ENCODE measurements at places on chromosomes 6 and 20.

DNA sequence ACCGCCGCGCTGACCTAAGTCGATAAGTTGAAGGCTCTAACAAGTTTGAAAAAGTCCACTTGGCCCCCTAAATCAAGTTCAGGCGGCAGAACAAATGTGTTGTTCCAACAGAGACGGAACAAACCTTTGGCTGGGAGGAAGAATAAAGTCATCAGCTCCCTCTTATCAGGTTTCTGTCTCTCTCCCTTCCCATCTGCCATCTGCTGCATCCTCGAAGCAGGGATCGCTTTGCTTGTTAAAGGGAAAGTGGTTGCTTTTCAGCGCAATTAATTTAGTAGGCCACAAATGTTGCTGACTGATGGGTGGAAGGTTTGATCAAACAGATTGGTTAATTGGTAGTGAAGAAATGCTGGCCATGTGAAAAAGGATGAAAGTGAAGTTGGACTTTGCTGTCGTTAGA, 64.3 kb downstream of the CDH4 start:
- DNase-seq: no peak

DNA sequence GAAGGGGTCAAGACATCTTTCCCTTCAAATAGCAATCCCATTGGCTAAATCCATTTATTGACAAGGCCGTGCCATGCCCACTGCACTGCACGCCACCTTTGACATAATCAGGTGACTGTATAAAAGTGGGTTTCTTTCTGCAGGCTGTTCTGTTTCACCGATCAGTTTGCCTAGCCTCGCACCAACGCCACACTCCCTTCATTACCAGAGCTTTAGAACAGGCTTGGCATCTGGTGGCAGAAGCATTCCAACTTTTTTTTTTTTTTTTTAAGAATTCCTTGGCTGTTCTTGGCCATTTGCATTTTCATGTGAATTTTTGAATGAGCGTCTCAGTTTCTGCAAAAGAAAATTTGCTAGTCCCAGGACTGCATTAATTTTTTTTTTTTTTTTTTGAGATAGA, 78.1 kb downstream of the PPP1R3G start:
- no peak for DNase-seq

DNA sequence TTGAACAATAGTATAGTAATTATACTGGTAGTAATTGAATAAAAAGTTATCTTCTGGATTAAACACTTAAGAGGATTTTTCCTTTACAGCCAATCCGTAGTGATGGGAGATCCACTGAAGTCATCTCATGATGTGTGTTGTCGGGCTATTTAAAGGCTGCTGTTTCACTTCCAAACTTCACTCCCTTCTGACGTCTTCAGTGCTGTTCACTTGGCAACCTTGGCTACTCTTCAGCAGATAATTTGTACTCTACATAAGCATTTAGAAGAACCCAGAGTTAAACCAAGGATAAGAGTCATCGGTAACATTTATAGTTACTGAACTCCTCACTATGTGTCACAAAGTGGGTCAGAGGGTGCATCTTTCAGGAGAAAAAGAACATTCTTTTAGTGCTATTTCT, 179.1 kb upstream of the EYA4 start:
- peak; percentile 66 for DNase-seq

- DNase-seq: no peak
Observed at GRCh38 chr6:115078555-115078954, 735.7 kb upstream of the HS3ST5 start.

GRCh38 chr20:4832469-4832868, 110.8 kb downstream of the PRND start:
- DNase-seq: no peak

DNA sequence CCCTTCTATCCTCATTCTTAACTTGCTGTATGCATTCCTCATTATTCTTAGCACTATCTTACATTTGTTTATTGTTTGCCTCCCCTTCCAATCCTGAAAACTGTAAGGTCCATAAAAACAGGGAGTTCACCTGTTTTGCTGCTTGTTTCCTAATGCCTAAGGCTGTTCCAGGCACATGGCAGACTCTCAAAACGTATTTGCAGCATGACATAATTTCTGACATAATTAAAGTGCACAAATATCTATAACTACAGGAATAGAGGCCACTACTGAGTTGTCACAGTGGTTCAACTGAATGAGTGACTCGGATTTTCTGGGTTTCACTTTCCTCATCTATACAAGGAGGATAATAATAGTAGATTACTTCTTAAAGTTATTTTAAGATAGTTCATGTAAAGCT, 83.0 kb downstream of the HFE start:
- DNase-seq: no peak

GRCh38 chr6:157233156-157233555, 90.2 kb downstream of the TMEM242 start:
- DNase-seq: no peak

GRCh38 chr6:30769853-30770524, 25.6 kb upstream of the IER3 start:
- DNase-seq: peak; percentile 50

- peak; percentile 18 for DNase-seq
Observed at GRCh38 chr6:2563635-2564034, 187.1 kb downstream of the MYLK4 start.

- DNase-seq: peak; percentile 86
Observed at GRCh38 chr20:50153500-50154377, at the start of gene PEDS1. PEDS1 (minus strand) TSS chr20:50153723; CDS start chr20:50153637, 86 bp downstream.

DNA sequence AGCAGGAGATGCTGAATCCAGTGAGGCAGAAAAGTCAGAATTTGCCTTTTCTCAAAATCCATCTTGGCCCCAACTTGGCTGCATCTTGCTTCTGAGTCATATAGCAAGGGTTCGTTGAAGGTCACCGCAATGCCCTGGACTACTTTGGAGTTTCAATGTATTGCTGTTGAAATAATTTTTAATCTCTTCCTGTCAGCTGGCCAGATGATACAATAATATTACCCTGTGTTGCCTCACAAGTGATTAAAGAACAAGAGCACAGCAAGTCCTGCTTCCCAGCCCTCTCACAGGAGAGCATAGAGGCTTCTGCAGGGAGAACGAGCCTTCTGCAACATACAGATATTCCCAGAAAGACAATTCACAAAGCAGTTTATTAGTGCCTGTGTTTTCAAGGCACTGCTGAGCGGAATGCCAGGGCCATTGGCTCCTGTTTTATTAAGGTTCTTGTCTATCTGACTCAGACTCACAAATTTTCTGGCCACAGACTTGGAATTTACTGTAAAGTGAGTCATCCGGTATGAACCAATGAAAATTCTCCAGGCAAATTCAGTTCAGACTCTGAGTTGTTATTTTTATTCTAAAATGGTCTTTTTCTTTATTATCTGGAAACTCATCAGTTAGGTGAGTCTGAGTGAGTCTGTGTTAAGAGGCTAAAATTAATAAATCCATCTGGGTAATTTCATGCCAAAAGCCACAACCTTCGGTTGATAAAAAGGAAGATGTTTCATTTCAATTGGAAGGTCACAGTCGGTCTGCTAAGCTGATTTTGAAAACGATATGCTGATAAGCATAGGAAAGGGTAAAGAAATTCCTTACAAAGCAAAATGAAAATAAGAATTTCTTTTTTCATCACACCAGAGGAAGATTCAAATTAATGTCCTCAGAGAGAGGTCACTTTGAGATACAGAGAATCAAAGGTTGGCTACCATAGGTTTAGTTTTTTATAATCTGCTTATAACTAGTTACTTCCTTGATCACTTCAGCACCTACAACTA, 289.4 kb upstream of the STXBP5 start:
- peak; percentile 97 for DNase-seq

DNA sequence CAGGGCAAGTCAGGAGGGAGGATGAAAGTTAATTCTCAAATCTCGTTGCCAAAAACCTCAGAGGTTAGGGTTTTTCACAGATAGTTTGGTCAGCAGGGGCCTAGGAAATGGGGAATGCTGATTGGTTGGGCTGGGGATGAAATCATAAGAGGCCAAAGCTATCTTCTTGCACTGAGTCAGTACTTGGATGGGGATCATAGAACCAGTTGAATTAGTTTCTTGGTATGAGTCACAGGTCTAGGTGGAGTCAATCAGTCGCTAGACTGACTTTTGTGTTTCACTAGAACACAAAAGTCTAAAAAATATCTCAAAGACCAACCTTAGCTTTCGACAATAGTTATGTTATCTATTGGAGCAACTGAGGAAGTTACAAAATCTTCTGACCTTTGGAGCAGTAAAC, 368.5 kb downstream of the TBC1D32 start:
- peak; percentile 6 for DNase-seq

DNA sequence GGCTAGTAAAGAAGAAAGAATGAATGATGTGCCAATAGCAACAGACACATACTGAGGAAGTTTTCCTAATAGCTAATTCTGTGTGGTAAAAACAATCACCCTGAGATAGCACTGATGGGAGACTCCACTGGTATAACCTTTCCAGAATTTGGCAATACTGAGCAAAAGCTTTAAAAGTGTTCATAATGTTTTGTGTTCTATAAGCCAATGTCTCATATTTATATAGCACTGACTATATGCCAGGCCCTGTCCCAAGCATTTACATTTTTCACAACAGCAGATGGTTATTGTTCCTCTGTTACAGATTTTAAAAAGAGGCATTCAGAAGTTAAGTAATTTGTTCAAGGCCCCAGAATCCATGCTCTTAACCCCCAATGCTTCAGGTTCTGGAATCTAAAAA, 108.0 kb upstream of the DST start:
- DNase-seq: no peak

DNA sequence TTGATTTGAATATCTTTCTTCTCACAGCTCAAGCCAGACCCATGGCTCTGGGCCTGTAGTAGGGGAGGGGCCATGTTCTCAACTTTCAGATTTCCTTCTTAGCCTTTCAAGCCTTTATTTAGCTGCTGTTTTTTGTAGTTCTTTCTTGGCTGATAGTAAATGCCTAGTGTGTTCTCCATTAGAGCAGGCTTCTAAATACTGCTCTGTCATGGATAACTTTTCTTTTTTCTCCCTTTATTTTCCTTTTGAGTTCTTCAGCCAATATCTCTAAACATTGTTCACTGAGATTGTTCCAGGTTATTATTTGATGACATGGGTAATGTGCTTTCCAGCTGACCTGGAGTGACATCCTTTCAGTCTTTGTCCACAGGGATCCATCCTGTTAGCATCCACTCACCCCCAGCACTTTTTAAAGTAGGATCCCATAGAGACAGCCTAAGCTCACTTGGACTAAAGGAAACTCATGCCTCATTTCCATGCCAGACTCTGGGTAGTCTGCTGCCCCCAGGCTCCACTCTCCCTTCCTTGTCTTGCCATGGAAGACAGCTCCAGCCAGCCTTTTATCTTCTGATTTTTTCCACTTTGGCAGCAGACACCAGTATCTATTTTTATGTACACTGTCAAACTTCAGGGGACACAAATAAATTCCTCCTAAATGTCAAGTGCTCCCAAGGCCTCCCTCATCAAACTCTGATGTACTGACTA, 645.6 kb downstream of the RNF144B start:
- DNase-seq: no peak

DNA sequence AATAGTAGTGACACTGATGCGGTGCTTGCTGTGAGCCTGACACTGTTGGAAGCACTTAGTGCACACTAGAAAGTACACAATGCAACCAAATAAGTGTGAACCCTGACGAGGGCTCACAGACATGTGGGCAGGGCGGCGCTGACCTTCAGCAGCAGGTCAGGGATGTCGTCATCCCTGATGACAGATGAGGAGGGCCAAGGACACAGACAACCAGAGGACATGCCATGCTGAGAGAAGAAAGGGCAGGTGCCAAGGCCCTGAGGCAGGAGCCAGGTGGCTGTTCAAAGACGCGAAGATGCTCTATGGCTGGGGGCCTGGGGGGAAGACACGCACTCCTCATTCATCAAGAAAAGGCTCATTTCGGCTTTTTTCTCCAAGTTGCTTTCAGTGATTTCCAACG, 176.4 kb upstream of the CST7 start:
- DNase-seq: no peak

GRCh38 chr6:43758617-43759050, 11.4 kb upstream of the VEGFA start:
- no peak for DNase-seq

GRCh38 chr6:163386329-163386908, 28.1 kb upstream of the QKI start:
- DNase-seq: no peak

- DNase-seq: peak; percentile 2
Observed at GRCh38 chr6:97049253-97050011, 124.9 kb downstream of the KLHL32 start.

DNA sequence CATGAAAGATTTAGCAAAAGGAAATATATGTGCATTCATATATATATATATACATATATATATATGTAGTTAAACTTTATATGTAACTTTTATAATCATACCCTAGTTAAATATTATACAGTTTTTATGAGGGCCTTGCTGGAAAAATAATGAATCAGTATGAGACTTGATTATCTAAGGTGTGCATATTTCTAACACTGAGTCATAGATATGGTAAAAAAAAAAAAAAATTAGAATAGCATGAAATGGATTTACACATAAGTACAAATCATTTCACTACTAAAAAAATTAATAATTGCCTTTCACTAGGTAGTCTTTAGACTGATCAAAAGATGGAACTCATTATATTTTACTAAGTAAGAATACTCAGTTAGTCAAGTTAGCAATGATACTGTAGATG, 51.3 kb upstream of the DST start:
- DNase-seq: no peak

- peak; percentile 41 for DNase-seq
Observed at GRCh38 chr6:22657352-22657980, 88.1 kb downstream of the HDGFL1 start.

DNA sequence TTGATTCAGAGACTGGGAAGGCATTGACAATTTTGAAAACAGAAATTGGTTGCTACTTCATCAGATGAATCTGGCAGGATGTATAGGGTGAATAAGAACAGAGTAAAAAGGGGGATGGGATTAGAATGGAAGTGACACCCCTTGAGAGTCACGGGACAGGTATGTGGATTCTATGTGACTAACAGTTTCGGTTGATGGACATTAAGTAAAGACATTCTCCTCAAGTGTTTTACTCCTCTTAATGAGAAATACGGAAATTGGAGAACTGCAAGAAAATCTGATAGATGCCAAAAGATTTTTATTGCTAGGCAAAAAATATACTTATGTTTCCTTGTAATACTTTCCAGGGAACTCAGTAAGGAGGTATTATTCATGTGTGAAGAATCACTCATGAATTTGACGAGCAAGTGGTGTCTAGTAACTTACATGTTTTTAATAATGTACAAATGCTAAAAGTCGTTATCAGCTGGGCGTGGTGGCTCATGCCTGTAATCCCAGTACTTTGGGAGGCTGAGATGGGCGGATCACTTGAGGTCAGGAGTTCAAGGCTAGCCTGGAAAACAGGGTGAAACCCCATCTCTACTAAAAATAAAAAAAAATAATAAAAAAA, 135.8 kb downstream of the KIF16B start:
- no peak for DNase-seq

DNA sequence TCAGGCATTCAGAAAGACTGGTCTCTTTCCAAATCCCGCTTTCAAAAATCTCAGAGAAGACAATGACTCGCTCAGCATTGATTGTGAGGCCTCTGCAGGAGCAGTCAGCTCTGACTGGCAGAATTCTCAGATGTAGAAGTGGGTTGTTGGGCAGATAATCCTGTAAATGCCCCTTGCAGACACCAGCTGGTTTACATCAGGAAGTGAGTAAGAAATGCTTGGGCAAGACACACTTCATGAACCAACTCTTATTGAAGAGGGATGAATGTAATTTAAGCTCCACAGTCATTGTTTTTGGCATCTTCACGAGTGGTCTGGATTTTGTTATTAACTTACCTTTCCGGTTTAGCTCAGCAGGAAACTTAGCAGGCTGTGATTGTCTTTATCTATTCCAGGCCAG, 166.6 kb downstream of the PLCB4 start:
- DNase-seq: peak; percentile 67
